ENCODE measurements at places on chromosomes 5 and 9.

- no peak for DNase-seq
These were observed 284.8 kb downstream of the CRB2 start for GRCh38 chr9:123640792-123641222.

GRCh38 chr5:54415896-54416601, 39.5 kb upstream of the HSPB3 start:
- no peak for DNase-seq

GRCh38 chr5:59418808-59419207, 474.7 kb downstream of the PDE4D start:
- no peak for DNase-seq

- no peak for DNase-seq
These were observed 17.3 kb downstream of the TRIM7 start for GRCh38 chr5:181187500-181188213.

DNA sequence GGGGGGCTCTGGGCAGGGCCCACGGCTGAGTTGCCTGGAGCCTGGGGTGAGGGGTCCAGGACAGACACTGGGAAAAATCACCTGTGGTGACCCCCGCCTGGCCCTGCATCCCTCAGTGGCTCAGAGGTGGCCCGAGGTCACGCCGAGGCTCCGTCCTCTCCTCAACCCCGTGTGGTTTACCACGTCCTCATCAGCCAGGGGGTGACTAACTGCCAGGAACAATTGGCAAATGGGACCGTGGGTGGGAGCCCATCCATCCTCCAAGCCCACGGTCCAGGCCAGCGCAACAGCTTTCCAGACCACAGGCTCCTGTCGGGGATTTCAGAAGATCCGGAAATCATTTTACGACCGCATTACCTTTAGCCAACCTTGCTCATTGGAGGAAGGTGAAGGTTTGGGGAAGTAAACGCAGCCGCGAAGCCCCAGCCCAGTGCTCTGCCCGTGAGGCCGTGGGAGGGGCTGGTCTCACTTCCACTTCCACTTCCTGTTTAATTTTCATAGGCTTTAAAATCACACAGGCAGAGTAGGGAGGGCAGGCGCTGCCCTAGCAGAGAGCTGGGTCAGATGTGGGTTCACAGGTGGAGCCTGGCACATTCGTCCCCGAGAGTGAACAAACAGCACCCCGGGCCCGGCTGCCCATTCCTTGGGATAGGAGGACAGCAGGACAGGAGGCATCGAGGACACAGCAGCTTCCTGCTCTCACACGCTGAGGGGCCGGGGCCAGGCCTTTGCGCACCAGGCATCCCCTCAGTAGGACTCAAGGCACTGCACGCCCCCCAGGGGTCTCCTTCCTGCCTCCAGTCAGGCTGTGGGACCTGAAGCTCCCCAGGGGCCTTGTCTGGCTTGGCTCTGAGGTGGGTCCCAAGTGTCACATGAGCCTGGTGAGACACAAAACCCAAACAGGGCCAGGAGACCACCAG, 19.8 kb upstream of the SLC9A3 start:
- no peak for DNase-seq

GRCh38 chr5:1119312-1119831, 7.5 kb upstream of the SLC12A7 start:
- DNase-seq, result no peak

- DNase-seq, result no peak
These were observed 248.4 kb downstream of the ELAVL2 start for GRCh38 chr9:23577611-23578010.

DNA sequence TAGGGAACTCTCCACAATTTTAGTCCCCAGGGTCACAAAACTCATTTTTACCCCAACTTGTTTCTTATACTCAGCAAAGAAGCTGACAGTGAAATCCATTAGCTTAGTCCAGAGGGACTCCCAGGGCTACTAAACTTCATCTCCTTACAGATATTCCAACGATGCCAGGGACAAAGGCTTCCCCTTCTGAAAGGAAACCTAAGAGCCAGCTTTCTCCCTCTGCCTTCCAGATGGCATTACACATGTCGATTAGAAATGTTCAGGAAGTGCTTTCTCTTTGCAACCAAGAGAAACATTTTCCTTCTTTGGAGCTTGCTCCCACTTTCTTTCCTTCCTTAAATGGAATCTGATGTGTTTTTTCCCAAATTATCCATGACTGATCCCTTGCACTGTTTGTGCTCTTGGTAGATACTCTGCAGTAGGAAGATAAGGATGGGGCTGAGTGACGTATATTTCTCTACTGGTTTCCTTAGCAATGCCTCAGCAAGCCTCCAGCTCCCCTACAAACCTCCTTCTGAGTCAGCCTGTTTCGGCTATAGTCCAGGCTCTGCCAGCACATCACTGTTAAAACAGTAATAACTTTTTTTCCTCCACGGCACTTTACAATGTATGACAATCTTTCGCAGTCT, 43.0 kb upstream of the HTR4 start:
- DNase-seq, result no peak

DNA sequence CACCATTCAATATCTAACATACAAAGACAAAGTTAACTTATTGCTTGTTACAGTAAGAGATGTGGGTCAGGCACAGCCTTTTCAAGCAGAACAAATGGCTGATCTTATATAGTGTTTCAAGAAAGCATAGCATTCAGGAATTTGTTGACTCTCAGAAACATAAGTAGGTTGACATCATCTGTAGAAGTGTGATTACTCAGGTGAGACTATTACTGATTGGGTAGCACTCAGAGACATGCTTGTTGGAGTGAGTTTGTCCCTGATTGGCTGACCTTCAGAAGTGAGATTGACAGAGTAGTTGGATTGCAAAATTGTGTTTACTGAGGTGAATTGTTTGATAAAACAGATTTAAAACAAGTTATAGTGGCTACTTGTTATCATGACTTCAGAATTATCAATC, 30.7 kb upstream of the TNPO1 start:
- no peak for DNase-seq

GRCh38 chr5:141757402-141757801, 75.4 kb upstream of the ARAP3 start:
- DNase-seq, result no peak

DNA sequence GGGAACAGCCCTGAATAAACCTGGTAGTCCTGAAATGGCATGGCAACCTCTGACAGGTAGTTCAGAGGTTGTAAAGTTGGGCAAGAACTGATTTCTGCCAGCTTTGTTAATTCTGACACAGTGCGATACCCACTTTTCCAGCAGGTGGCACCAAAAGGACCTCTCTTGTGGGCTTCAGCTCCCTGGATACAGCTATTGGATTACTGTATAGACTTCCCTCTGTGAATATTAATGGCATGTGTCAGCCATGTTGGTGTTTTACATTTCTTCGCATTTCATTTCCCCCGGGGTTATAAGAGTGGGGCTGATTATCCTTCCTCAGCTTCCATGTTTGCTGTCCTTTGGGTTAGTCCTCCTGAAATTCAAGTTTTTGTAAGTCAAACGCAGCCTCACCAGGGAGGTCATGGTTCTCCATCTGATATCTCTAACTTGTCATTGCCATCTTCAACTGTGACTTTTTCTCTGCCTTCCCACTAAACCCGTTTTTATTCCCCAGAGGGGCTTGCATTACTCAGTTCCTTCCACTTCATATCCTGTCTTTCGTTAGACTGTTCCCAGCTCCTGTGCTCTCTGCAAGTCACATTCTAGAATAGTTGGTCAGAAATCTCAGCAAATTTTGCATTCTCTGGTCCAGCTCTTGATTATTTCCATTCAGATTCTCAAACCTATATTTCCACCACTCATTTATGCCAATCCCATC, 135.6 kb downstream of the LIFR start:
- no peak for DNase-seq

DNA sequence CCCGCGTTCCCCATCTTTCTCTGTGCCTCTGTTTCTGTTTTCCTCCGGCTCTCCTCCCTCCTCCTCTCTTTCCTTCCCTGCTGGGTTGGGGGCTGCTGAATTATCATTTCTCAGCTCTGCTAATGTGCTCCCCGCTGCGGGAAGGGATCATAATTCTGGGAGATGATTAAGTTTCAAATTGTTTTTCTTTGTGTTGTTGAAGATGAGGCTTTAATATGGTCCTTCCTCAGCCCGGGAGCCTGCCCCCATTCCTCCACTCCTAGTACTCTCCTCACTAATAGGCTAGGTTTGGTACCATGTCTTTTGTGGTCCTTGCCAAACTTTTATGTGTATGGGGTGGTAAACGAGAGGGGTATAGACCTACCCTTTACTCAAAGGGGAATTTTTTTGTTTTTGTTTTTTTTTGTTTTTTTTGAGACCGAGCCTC, 5.7 kb upstream of the PCDH1 start:
- DNase-seq, result no peak

DNA sequence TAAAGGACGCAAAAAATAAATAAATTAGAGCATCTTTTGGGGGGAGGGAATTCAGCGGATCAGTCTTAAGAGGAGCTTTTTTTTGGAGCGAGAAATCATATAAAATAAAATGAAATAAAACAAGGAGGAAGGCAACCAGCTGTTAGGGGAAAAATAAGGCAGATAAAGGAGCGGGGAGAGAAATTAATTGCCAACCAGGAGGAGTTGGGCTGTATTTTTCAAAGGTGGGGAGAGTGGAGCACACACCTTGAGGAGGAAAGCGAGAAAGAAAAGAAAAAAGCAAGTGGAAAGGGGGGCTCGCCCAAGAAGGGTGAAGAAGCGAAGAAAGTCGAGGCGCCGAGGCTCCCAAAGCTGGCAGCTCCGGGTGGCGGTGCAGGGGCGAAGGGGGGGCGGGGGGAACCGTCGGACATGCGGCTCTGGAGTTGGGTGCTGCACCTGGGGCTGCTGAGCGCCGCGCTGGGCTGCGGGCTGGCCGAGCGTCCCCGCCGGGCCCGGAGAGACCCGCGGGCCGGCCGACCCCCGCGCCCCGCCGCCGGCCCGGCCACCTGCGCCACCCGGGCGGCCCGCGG, at the start of gene PAPPA:
Gene PAPPA, plus strand, starts transcription at position 27 of the 569 bp plus-strand sequence. Its CDS starts 382 bp downstream, at position 409.
- no peak for DNase-seq

DNA sequence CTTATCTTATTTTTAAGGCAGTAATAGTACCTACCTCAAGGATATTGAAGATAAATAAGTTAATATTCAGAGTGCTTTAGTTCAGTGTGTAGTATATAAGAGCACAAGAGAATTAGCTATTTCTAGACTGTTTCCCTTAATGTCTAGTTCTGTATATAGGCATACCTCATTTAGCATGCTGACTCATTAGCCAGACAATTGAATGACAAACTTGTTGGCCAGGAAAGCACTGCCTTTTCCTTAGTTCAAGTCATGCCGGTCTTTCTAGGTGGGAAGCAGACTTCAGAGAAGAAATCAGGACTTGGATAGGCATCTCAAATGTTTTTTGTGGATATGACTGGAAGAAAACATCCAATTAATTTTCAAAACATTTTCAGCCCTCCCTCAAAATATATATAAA, 3.2 kb upstream of the FBXO4 start:
- no peak for DNase-seq

DNA sequence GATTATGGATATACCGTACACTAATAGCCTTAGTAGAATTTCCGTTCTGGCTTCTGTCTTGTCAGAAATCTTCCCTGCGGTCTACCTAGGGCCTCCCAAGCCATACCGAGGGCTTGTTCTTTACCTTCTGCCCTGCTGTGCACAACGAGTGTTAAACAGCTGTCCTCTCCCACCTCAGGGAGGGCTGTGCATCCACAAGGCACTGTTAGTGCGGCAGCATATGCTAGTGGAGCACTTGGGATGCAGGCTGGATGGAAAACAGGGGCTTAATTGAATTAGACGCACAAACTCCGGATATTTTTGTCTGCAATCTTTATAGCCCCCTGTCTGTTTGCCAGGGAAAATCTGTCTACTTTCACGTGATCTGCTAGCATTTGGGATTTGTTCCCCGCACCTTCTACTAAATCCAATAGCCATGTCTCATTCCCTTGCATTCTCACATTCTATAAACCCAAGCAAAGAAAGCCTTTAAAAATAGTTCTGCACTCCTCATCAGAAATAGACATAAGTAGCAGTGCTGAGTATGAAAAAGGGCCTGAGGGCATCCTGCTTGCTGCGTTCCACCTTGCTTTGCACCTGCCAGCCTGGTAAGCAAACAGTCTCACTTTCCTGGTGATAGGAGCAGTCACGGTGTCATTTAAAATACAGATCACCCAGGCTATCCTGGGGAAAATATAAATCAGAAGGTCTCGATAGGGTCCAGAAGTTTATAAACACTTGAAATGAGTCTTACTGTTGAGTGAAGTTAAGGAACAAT, 382.6 kb downstream of the RASEF start:
- no peak for DNase-seq

DNA sequence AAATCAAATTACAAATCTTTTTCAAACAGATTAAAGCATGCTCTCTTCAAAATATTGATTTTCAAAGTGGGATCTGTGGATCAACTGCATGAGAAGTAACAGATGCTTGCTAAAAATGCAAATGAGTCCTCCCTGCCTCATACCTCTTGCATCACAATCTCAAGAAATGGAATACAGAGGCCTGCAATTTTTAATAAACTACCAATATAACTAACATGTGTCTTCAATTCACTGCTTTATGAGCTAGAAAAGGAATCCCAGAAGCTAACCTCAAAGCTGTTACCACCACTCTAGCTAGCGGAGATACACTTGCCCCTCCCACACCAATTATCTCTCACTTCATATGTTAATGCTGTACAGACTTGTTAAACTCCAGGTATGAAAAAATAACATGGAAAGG, 9.6 kb downstream of the OR13C5 start:
- DNase-seq, result no peak

- DNase-seq, result no peak
These were observed 77.3 kb downstream of the PALM2AKAP2 start for GRCh38 chr9:109857336-109857735.

GRCh38 chr5:123546657-123547056, 34.7 kb downstream of the CSNK1G3 start:
- no peak for DNase-seq

- no peak for DNase-seq
These were observed 508.1 kb downstream of the NR2F1-AS1 start for GRCh38 chr5:93072831-93073459.

DNA sequence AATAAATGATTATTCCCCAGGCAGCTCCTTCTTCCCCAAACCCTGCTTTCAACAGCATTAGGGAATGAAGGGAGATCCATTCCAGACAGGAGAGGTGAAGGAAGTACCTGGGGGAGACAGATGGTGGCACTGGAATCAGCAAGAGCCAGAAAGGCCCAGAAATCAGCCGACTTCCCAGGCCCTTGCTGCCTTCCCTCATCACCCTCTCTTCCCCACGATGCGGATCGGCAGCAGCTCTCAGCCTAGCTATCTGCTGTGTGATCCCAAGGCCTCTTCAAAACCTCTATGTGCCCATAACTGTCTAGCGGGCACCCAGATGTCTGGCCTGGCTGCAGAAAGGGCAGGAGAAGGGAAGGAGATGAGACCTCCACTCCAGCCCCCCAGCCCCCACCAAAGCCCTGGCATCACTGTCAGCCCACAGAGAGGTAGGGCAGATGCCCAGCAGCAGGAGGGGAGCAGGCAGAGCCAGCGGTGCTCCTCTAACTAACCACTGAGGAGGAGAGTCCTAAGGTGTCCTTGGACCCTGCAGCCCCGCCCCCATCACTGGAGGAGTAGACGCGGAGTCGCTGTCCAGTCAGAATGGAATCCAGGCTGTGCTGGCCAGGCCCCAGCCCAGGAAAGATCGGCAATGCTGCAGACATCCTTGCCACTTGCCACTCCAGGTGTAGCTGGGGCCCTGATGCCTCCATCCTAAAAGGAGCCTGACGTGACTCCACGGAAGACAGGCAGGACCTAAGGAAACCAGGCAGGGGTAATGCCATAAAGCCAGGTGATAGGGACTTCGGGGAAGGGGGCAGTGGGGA, 12.7 kb downstream of the CNTFR start:
- DNase-seq, result no peak

- DNase-seq, result no peak
These were observed 65.2 kb downstream of the TRIO start for GRCh38 chr5:14208071-14209021.
